ENCODE measurements at places on chromosomes 1 and 21.
A peak's percentile ranks its signal among the peaks of the same experiment; 100 is the strongest.

DNA sequence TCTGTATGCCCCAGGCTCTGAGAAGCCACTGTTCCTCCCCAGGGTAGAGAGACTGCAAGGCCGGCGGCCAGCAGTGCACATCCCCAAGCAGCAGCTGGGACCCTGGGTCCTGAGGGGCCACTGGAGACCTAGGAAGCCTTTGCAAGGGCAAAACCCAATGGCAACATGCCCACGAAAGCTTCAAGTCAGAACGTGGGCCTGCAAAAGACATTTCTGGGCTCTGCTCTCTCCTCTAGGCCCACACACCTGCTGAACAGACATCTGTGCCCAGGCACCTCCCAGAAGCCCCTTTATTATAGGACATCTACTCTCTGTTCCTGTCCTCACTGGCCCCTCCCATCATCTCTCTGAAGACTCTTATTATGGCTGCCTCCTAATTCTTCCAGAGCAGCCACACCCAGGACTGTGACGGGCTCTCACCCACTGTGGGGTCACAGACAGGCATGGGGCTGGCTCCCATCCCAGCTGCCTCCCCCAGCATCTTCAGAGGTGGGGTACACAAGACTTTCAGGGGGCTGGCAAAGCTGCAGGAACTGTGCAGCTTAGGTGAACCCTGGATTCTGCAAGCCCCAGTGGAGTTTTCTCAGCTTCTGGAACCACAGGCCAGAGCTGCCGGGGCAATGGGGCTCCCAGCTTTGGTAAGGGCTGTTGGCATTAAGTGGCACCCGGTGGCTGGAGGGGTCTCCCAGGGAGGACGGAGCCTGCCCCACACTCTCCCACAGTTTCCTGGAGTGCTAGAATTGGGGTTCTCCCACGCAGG lies 12.6 kb downstream of the TRIM11 start:
- no peak for DNase-seq

DNA sequence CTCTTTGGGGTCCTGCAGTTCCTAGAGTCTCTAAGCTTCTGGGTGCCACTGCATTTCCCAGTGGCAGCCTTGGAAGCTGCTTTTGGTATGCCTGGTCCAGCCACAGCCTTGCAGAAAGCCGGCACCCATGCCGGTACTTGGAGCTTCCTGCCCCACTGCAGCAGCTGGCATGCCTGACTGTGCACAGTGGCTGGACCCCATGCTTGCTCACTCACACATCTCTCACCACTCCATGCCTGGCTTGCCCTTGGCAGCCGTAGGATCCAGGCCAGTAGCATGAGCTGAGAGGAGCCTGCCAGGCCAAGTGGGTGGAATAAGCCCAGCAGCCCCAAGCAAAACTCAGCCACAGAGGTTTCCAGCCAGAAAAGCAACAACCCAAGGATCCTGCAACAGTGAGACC lies 20.3 kb upstream of the FNBP1L start:
- DNase-seq, result no peak

GRCh38 chr21:16535102-16535422 lies 805.3 kb downstream of the USP25 start:
- no peak for DNase-seq

DNA sequence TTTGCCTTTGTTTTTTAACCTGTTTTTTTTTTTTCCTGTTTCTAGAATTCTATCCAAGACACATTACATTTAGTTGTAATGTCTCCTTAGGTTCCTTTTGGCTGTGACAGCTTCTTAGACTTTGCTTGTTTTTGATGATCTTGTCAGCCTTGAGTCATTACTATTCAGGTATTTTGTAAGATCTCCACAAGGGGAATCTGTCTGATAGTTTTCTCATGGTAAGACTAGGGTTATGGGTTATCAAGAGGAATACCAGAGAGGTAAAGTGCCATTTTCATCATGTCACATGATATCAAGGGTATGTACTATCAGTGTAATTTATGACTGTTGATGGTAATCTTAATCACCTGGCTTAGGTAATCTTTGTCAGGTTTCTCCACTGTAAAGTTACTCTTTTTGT lies 99.1 kb upstream of the GFI1 start:
- DNase-seq, result no peak

DNA sequence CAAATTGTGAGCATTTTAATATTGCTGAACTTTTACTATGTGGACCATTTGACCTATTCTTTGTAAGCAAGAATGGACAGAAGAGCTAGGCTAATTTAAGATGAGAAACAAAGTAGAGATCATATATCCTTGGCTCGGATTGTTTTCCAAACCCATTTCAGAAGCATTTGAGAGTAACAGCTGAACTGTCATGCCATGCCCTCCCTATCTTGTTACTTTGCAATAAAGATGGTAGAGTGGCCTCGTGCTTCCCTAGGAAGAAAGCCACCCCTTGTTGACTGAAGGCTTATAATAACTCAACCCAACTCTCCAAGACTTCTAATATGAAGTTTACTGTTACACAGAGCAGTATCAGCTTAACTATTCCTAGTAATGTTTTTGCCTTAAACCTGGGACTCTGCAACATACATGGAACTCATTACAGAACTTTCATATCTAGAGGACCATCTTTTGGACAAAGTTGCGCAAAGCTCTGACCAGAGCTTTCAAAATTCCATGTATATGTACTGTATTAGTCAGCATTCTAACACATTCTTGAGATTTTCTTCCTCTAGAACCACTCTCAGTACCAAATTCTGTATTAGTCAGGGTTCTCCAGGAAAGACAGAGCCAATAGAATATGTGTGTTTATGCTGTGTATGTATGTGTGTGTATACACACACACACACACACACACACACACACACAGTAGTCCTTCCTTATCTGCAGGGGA lies 68.7 kb downstream of the ADAMTS1 start:
- DNase-seq, result no peak

DNA sequence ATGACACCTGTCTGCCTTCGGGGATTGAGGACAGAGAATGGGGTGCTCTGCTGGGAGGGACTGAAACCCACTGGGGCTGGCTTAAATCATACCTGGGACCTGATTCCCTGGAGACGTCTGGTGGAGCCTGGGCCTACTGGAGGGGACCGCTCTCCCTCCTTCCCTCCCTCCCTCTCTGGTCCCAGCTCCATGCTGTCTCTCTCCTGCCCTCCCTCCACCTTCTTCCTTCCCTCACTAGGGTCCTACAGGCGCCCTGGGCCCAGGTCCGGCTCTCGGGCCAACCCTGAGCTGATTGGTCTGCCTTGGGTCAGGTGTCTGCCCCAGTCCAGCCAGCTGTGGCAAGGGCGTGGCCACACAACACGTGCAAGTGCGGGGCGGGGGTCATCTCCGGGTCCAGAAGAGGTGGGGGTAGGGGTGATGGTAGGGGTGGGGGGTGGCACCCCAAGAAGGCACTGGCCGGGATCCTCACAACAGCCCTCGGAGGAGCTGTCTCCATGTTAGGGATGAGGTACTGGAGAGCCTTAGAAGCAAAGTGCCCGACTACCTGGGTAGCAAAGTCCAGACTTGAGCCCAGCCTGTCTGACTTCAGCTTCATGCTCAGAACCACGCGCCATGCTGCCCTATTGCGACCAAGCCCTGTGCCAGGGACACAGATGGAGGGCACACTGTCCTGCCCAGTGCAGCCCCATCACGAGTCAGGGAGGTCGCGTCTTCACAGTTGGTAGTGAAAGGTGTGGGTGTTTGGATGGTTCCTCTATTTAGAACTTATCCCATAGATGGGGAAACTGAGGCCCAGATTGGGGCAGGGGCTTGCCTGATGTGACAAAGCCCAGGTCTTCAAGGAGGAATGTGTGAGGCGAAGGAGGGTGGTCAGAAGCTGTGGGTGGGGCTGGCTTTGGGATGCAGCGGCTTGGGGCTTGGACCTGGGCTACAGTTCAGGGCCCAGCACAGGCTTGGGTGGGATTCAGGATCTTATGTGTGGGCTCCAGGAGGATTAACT lies 574.1 kb downstream of the PTPRU start:
- DNase-seq, result no peak

DNA sequence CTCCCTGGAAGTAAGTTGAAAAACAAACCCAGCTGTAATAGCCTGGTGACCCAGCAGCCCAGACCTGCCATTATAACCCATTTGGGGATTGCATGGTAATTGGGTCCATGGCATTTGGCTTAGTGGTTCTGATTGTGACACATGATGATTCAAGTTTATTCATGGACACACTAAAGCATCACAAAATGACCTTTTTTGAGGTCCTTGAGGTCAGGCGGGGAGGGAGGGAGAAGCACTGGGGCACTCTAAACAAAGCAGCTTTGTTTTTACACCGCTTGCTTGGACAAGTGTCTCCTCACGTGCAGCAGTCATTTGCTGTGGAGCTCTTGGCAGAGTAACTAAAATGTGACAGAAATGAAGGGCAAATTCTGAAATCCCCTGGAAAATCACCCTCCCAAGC lies 241.0 kb upstream of the SGIP1 start:
- no peak for DNase-seq

DNA sequence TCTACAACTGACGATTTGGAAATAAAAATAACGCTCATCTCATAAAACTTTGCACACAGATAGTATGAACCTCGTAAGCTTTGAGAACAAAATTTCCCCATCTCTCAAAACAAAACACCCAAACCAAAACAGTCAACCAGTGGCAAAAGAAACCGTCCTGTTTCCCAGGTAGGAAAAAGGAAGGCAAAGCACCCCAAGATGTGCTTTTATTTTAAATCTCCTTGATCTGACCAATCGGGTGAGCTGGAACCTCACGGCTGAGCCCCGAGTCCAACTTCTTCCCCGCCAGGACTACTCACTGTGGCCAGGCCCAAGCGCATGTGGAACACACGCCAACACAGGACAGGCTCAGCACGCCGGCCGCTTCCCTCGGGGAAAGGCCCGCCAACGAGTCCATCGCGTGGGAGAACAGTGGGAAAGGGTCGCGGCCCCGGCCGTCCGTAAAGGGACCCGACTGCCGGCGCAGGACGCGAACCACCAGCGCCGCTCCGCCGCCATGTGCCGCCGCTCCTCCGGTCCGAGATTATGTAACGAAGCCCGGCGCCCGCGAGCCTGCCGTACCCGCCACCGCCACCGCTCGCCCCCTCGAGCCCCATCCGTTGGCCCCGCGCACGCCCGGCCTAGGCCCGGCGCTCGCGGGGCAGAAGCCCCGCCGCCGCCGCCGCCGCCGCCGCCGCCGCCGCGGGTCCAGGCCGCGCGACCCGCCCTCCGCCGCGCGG lies 759 bp downstream of the AHCTF1 start:
- DNase-seq, result peak; percentile 50

- peak; percentile 42 for DNase-seq
These were observed 34.6 kb downstream of the IL12RB2 start for GRCh38 chr1:67342076-67342890.

DNA sequence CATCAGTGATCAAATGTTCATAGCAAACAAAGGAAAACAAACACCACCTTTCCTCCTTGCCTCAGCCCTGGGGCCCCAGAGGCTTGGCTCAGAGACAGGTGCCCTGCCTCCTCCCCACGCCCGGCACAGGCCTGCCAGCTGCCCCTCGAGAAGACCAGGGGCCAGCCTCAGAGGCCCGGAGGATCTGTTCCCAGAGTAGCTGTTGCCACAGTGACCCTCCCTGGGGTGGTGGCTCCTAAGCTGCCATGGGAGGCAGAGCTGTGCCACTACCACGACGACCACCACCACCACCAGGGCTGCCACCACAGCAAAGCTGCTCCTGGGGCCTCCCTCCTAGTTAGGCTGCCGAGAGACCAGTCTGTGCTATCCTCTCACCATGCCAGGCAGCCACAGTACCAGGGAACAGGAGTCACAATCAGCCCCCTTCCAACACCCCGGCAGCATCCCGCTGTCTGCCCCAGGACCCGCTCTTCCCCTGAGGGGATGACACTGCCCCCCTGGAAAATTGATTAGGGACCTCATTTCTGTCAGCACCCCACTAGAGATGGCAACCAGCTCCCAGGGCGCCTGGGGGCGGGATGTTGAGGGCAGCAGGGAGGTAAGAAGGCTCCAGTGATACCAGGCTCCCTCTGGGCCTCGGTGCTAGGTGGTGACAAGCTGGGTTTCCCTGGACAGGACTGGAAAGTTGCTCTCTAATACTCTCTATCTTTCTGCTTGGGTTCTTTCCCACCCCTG lies 30.5 kb downstream of the KCNC4 start:
- no peak for DNase-seq

- DNase-seq, result no peak
These were observed 30.3 kb downstream of the NHLH2 start for GRCh38 chr1:115810609-115811008.

- no peak for DNase-seq
These were observed 30.2 kb downstream of the AK4 start for GRCh38 chr1:65178235-65178634.

- DNase-seq, result no peak
These were observed 50.3 kb downstream of the TRAF5 start for GRCh38 chr1:211376807-211377470.

GRCh38 chr21:41228006-41228370 lies 60.0 kb downstream of the BACE2 start:
- no peak for DNase-seq

GRCh38 chr1:184825571-184825970 lies 70.9 kb upstream of the EDEM3 start:
- no peak for DNase-seq

DNA sequence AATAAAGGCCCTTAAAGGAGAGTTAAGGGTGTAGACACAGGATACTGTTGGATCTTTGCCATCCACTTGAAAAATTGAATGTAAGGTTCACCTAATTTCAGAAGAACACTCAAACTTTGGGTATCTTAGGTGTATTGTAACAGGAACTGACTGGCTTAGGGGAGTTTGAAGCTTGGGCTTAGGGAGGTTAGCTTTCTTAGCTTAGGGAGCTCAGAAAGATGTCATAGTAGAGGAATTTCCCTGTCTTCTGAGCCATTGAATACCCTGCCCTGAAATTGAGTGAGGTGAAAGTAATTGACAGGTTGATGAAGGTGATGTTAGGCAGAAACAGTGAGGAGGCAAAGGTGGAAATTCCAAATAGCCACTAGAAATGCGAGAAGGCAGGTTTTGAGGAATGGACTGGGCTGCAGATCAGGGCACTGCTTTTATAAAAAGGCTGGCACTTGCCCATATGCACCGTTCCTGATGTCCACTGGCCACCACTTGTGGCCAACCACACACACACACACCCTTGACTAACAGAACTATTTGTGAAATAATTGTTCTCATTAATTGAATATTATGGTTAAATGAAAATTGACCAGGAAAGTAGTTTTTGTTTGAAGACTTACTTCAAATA lies 16.5 kb downstream of the BACH1 start:
- no peak for DNase-seq
